NCI-H1417 treated with DMSO at 0.1 percent for 48 hours (cell line): ENCODE measurements at places on chromosomes 3 and 15.

DNA sequence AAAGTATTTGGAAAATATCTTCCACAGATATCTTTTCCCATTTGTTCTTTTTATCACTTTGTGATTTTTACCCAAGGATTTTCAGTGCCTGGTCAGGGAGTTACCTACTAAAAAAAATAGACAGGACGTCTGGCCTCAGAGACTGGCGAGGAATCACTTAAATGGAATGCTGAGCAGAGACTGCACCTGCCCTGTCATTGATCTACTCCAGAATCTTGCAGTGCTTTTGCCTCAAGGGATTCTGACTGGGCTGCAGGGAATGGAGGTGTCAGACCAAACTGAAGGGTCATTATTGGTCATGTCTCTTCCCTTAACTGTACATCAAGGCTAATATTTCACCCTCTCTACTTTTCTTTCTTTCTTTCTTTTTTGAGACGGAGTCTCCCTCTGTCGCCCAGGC, 12.1 kb upstream of the RYR3 start:
- no peak for DNase-seq

DNA sequence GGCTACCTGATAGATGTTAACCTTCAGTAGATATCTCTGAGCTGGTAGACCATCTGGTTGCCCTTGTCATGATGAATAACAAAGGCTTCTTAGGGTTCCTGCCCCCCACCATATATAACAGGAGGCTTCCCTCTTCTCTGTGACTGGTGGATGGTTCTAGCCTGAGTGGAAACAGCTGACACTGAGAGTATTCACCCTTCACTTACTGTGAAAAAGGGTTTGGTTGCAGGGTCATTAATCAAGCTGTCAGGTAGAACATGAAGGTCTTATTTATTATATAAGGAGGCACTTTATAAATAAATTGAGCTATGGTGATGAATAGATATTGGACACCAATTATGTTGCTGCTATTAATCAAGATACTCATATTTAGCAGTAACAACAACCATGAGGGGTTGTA, 58.6 kb downstream of the CACNA2D3 start:
- DNase-seq, result peak; percentile 73

DNA sequence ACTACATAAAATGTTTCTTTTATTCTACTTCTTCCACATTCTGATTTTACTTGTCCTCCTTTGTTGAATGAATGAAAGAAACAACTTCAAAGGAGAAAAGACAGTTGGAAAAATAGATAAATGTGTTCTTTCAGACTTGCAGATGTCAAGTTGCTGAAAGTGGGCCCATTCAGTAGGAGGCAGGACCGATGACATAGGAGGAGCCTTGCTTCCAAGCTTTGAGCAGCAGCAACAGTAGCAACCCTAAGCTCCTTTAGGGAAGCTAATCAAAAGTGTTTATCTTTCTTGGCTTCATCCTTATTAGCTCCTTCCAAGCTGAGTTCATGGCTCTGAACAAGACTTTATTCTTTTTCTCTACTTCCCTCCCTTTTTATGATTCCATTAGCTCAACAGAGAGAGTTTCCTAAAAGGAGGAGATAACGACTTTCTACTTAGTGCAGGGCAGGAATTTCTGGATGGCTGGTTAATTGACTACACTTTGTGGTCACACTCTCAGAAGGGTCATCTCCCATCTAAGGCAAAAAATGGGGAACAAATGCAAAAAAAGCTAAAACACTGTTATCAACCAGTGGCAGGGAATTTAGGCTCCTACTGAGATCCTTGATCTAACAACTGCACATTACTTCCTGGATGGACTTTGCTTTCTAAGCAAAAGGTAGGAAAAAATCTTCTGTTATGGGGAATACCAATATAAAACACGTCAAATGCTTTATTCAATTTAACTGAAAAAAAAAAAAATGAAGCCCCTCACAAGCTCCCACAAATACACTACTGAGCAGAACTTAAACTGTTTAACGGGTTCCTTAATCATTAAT, 4.8 kb downstream of the MORC1 start:
- DNase-seq, result no peak

DNA sequence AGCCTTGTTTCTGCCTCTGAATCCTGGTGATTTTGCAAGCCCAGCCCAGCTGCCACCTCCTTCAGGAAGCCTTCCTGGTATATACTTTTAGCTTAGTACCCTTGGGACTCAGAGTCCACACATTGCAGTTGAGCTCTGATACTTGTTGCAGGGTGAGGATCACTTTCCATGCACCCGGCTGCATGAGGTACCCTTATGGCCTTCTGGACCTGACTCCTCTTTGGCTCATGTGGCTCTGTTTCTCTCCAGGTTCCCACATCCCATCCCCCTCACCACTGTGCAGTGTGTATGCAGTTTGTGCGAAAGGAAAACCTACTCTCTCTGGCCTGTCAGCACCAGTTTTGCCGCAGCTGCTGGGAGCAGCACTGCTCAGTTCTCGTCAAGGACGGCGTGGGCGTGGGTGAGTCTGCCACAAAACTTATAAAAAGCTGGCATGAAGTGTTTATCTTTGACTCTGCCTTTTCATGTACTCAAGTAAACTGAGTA, 23.1 kb upstream of the P4HTM start:
- no peak for DNase-seq

DNA sequence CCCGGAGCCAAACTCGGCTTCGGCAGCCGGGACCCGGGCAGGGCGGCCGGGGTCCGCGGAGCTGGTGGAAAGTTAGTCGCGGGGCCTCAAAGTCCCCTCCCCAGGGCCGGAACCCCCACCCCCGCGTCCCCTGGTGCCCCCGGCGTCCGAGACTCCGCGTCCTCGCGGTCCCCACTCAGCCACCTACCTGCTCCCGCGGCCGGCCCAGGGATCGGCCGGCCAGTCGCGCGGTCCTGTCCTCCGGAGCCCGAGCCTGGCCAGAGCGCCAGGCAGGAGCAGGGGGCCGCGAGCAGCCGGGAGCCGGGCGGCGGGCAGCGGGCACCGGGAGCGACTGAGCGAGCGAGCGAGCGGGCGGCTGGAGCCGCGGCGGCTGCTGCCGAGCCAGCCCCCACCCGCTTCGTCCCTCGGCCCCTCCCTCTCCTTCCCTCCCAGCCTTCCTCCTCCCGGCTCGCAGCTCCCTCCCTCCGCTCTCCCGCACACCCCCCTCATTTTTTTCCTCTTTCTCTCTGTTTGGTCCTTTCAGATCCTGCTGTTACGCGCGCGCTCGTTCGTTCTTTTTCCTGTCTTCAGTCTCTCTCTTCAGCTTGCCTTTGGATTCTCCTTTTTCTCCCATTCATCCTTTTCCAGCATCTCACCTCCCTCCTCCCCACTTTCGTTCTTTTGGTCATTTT, at the start of gene MEGF11:
MEGF11 (minus strand) TSS at position 333 of the 671 bp plus-strand sequence. CDS start 125,347 bp downstream, outside the sequence.
- DNase-seq, result peak; percentile 55
